ENCODE measurements at places on chromosomes 6 and 20.

GRCh38 chr20:49669601-49670189 lies 44.0 kb downstream of the B4GALT5 start:
- DNase-seq: no peak

DNA sequence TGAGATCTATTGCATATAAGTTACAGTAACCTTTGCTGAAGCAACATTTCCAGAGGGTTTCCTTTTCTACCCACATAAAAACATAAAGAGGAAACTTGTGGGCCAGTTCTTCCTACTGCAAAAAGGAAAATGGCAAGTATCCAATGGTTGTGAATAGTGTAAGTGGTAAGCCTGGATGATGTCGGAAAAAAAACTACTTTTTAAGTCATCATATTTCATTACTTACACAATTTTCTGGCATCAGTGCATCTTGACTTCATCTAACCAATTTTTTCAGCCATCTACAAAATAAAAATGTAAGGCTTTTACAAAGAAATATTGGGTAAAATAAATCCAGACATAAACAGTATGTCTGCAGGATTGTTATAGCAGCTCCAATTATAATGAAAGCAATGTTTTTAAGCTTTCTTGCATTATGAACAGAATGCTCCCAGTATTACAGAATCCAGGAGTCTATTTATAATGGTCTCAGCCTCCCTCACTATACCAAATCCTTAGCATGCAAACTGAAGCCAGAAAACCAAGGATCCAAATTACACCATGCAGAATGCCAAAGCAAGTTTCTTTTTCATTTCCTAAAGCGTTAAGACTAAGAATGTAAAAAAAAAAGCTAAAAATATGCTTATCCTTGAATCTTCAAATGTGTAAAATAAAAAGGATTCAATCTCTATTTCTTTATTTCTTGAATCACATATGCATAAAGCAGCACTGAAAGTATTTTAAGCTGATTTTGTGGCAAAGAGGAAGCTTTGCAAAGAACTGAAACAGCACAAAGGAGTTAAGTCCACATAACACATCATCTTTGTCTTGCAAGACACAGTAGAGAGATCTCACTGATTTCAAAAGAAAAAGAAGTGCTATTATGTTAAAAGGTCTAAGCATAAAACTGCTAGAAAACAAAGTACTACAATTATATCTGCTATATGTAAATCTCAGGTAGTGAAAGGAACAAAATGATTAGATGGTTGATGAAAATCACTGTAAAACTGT lies 126.8 kb upstream of the HMGCLL1 start:
- no peak for DNase-seq

DNA sequence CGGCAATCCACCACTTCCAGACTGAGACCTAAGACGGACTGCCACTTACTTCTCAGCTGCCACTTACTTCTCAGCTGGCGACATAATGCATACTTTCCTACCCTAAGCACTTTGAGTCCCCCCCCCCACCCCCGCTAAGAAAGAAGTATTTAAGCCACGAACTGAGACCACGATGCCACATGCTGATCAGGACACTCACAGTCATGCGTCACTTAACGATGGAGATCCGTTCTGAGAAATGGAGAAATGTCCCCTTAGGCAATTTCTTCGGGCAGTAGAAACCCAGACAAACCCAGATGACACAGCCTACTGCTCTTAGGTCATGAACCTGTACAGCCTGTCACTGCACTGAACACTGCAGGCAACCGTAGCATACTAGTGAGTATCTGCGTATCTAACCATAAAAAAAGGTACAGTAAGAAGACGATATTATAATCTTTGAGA lies 690 bp downstream of the IFNGR1 start:
- DNase-seq: peak; percentile 90

DNA sequence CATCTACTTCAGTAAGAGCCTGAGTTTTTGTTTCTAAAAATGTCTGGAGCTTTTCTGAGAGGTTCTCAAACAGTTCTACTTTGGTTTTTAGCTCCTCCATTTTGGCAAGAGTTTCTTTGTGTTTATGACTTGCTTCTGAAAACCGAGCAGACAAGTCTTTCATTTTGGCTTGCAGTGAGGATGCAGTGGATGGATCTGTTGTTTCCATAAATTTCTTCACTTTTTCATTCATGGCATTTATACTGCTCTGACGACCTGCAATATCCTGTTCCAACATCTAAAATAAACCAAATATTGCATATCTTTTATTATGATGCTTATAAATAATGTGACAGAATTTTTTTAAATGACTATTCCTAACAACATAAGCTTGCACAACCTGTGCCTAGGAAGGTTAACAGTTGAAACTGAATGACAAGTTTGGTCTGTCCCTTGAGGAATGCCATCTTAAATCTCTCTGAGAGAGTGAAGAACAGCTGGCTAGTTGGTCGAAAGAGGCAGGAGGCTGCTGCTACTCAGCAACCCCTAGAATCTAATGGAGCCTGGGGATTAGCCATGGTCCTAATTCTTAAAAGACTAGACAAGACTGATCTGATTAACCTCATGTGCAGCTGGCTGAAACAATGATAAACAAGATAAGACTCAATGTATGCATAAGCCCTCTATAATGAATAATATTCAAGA lies 69.8 kb downstream of the DST start:
- DNase-seq: no peak

GRCh38 chr6:27608916-27609883 lies 136.3 kb upstream of the ZNF184 start:
- peak; percentile 80 for DNase-seq

DNA sequence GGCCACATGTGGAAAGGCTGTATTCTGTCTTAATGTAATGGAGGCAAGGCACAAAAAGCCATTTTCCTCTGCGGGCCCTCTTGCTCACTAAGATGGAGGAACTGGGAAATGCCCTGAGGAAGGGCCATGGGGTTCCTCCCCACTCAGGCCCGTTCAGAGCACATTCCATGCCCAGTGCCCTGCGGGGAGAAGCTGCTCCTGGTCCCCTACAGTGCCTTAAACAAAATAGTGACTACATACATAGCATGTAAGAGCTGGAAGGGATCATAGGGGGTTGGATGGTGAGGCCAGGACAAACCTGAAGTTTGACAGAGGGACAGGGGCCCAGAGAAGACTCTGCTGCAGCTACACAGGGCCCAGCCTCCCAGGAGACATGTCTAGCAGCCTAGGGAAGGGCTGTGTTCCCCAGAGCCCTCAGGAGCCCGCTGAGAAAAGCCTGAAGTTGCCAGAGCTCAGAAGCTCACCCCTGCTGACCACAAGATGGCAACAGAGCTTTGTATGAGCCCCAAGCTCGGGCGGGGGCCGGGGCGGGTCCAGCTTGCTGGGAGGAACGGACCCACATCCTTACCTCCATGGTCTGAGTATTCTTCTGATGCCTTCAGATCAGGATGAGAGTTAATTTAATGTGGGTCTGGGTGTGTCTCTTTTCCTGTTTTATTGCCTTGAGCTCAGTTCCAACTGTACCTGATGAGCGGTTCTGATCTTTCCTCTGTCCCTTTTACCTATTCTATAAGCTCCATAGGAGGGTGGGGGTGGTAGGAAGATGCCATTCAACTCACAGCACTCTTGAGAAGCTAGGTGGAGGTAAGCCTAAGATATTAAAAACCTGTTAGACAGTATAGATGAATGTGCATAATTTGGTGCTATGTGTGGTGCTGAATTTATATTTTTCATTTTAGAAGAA lies 242.9 kb downstream of the CDC5L start:
- peak; percentile 71 for DNase-seq
